NCI-H1694 treated with DMSO at 0.1 percent for 48 hours (cell line): ENCODE measurements at places on chromosomes 3 and 15.

GRCh38 chr3:189683546-189684255, 52.5 kb downstream of the TP63 start:
- DNase-seq = no peak

GRCh38 chr3:171505822-171506333, 45.7 kb upstream of the TNIK start:
- no peak for DNase-seq

- no peak for DNase-seq
Measured at GRCh38 chr3:171846597-171846996, 3.4 kb downstream of the TMEM212 start.

GRCh38 chr3:129651435-129652202, 45.1 kb upstream of the PLXND1 start:
- no peak for DNase-seq

DNA sequence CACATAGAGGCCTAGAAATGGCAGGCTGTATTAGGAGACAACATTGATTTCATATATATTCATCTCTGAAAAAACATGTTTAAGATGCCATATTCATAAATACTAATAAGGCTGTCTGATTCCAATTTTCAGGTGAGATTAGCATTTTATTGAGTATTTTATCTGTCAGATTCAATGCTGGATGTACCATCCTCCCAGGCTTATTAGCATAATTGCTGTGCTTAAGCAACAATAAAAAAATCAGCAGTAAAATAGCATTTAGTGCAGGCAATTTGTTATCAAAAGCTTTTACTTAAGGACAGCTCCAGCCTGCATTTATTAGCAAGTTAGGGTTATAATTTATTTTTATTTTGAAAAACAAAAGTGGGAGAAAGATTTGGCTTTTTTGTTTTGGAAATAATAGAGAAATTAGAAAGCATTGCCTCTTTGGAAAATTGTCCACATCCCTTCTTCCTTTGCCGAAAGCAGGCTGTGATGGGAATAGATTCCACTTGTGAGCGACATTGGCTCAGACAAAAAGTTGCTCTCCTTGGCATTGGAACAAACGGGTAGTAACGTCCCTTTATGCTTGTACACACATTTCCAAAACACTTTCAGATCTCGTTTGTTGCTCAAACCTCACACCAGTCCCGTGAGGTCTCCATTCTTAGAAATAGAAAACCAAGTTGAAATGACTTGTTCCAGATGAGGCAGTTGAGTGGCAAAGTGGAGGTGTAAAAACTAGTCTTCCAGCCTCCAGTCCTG, 134.0 kb downstream of the LPP start:
- DNase-seq = no peak

- no peak for DNase-seq
Measured at GRCh38 chr3:73504239-73504638, 120.5 kb downstream of the PDZRN3 start.

- no peak for DNase-seq
Measured at GRCh38 chr3:164341086-164341485, 737.2 kb downstream of the SI start.

GRCh38 chr3:61600195-61600594, 38.8 kb downstream of the PTPRG start:
- DNase-seq = no peak

DNA sequence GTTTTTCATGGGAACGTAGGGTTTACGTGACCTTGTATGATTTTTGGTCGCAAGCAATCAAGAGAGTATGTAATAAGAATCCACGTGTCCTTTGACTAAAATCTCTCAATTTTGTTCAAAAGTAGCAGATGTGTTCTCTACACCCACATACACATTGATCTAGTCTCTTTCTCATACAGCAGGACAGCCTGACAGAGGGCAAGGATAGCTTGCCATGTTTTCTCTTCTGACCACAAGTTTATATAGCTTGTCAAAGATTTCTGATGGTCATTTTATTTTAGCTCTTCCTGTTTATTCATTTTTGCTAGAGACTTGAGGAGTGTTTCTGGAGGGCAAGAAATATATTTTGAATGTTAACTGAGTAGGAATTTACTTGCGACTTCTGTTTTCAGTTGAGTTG, 570.2 kb upstream of the ALCAM start:
- no peak for DNase-seq

- no peak for DNase-seq
Measured at GRCh38 chr3:50698269-50698668, 23.5 kb downstream of the DOCK3 start.

DNA sequence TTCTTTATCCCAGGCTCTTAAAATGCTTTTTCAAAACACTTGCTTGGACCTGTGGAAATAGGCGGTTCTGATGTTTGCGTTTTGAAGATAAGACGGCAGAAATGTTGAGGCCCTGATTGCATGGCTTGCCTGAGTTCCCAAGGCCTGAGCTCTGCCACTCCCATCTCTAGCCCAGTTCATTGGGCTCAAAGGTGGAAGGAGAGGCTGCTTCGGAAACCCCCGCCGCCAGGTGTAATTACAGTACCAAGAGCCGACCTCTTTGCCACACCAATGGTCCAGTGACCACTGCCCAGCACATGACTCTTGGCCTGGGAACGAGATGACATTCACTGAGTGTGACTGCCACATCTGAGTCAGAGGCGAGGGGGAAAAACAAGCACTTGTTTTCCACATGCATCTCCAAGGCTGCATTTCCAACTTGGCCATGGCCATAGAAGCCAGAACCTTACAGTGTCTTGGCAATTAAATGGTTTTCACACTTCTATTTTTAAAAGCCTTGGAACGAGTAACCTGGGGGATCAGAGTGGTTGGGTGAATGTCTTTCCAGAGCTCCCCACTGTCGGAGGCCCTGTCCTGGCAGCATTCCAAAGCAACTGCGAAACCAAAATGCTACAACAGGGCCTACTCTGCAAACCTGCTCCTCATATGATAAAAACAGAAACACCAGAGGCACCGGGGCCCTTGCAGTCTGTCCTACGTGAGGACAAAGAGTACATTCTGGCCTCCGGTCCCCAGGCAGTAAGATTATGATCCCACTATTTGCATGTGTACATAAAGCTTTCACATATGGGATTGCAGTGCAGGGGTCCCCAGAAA, 63.8 kb upstream of the CGNL1 start:
- no peak for DNase-seq

- DNase-seq = no peak
Measured at GRCh38 chr3:20760981-20761380, 575.0 kb upstream of the SGO1 start.

DNA sequence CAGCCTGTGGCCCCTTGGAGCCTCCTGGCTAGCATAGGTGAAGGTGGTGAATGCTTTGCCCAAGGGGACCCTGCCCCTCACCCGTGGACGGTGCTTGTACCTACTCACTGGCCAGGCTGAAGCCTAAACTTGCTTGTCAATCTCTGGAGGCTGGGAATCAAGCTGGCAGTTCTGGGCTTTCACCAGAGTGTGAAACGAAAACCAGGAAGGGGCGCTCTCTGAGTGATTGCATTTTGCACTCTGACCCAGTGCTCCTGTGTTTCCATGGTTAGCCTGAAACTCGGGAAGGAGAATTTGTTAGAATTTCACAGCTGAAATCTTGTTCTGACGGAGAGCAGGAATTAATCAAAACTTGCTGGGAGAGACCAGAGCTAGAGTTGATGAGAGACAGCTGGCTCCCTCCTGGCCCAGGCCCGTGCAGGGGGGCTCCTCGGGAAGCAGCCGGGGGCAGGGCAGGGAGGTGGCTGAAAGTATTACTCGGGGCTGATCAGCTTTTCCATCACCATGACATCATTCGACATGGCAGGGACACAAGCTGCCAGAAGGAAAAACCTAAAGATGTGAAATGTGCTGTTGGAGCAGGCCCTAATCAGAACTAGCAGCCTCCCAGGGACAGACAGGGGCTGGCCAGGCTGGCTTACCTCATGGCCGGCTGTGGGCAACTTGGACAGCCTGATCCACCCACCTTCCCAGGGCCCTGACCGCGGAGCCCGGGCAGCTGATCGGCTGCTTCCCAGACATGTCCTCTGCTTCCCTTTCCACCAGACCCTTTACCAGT, 323.6 kb upstream of the CTDSPL start:
- no peak for DNase-seq

DNA sequence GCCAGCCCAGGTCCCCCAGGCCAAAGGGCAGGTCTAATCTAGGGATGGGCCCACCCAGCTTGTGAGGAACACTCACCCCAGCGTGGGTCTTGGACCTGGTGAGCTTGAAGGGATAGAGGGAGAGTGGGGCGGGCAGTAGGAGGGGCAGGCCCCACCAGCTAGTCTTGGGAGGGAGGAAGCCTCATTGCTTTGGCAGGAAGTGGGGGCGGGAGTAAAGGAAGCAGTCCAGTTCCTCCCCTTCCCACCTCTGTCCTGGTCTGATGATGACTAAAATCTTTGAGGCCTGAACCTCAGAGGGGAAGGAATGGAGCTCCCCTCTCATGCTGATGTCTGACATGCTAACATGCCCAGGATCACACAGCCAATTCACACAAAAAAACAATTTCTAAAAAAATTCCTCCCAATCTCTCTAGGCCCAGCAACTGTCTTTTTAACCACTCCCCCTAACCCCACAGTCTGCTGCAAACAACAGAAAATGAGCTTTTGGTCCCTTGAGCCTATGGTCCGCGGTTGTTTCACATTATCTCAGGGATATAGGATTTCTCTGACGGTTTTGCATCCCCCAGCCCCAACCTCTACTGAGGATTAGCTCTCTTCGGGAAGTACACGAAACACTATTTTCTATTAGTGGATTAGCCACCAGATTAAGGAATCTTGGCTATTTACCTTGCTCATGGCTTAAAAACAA, 30.7 kb upstream of the DUSP7 start:
- no peak for DNase-seq

DNA sequence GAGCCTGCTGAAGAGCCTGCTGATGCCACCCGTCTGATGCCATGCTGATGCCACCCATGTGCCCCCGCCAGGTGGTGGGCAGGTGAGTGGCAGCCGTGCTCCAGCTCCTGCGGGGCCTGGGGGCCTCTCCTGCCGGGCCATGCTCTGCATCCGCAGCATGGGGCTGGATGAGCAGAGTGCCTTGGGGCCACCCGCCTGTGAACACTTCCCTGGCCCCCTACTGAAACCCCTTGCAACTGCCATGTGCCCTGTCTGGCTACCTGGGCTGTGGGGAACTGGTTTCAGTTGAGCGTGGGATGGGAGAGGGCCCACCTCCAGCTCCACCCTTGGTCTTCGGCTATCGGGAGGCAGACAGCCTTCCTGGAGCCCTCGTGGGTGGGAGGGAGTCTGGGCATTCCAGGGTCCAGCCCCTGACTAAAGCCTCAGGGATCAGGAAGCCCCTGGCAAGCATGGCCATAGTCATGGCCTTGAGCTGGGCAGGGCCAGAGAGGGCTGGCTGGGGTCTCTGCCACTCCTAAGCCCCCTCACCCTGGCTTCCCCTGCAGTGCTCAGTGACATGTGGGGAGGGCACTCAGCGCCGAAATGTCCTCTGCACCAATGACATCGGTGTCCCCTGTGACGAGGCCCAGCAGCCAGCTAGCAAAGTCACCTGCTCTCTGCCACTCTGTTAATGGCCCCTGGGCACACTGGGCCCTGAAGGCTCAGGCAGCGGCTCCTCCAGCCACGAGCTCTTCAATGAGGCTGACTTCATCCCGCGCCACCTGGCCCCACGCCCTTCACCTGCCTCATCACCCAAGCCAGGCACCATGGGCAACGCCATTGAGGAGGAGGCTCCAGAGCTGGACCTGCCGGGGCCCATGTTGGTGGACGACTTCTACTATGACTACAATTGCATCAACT, 92.2 kb downstream of the TBC1D2B start:
- no peak for DNase-seq

- peak; percentile 26 for DNase-seq
Measured at GRCh38 chr15:59532770-59533379, 78.7 kb upstream of the GCNT3 start.

DNA sequence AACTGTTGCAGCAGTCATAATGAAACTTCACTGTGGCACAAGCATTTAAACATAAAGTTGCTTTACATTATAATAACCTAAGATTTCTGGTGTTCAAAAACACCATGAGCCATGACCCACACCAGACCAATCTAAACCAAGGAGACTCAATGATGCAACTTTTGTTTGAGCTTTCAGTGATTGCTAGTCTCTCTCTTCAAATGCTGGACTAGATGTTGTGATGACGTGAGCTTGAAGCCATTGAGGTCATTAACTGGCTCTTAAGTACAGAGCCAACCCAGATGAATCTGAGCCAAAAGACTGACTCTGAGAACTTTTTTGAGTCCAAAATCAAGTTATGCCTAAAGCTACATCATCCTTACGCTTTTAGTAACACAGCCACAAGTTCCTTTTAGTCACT, 36.5 kb downstream of the ATR start:
- DNase-seq = no peak

- DNase-seq = no peak
Measured at GRCh38 chr3:118505784-118506183, 528.9 kb downstream of the IGSF11 start.

DNA sequence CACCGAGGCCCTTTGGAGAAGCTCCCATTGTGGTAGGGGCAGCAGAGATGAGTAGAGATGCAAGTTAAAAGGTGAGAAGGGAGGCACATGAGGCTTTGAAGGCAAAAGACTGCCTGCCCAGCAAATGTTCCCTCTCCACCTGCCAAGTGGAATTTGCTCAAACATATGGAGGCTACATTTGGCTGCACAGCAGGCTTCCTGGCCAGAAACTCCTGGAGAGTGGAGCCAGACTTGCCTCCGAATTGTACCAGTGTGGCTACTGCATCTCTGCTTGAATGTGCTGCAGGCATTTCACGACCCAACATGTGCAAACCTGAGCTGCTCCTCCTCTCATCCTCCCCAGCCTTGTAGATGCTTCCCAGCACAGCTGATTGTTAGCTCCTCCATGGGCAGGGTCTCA, 229.2 kb downstream of the ZNF621 start:
- DNase-seq = peak; percentile 30

- no peak for DNase-seq
Measured at GRCh38 chr3:10437272-10437994, 68.0 kb downstream of the ATP2B2 start.

DNA sequence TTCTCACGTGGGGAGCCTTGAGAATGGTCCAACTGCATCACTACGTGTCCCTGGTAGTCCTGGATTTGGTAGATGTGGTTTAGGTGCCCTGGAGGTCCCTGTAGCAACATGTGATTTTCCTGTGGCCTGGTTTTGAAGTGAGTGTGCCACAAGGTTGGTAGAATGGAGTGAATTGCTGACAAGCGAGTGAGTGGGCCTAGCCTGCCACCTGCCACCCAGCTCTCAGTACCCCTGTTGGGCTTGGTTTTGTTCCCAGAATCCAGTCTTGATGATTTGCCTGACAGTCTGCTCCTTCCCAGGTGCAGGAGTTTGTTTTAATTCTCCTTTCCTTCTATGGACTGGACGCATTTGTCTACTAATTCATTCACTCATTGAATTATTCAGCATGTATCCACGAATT, 19.4 kb downstream of the RPLP1 start:
- no peak for DNase-seq

DNA sequence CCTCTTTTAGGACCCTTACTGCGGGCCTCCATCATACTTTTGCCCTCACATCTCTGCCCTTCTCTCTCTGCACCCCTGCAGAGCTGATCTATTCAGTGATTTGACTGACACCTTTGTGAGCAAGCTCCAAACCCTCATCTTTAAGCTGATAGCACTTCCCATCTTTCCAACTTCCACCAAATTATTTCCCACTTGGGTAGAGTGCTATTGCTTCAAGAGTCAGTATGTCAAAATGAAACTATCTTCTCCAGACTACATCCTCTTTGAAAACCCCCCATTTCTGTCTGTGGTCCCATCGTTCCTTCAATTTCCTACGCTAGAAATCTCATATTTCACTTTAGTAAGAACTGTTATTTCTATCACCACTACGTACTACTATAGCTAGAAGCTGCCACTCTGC, 19.7 kb downstream of the ZWILCH start:
- DNase-seq = no peak

GRCh38 chr15:99441871-99442251, 123.9 kb upstream of the MEF2A start:
- no peak for DNase-seq

GRCh38 chr15:81856634-81857026, 189.2 kb downstream of the MEX3B start:
- DNase-seq = no peak
